Neuronal stem cell (in vitro differentiated cells): ENCODE measurements at places on chromosomes 7 and 10.

- H3K27me3 ChIP-seq, result no peaks in the 10 kb centered on the region
- no peaks in the 10 kb centered on the region for H3K36me3 ChIP-seq
- H3K27ac ChIP-seq, result no peak overlapping the region
- H3K4me3 ChIP-seq, result no peak overlapping the region
These were observed 60.3 kb upstream of the ABLIM1 start for GRCh38 chr10:114718374-114718773.

GRCh38 chr7:141874787-141875186, 33.5 kb upstream of the PRSS37 start:
- H3K27ac ChIP-seq, result no peak overlapping the region
- no peak overlapping the region for H3K4me3 ChIP-seq
- no peaks in the 10 kb centered on the region for H3K4me1 ChIP-seq
- H3K27me3 ChIP-seq, result no peaks in the 10 kb centered on the region
- H3K36me3 ChIP-seq, result no peaks in the 10 kb centered on the region

GRCh38 chr7:102823390-102824119, 74.8 kb downstream of the FAM185A start:
- H3K27ac ChIP-seq, result no peak overlapping the region
- H3K36me3 ChIP-seq, result peaks cover 3% of the 10 kb centered on the region
- peaks cover 3% of the 10 kb centered on the region for H3K4me1 ChIP-seq
- H3K4me3 ChIP-seq, result no peak overlapping the region
- H3K27me3 ChIP-seq, result no peaks in the 10 kb centered on the region
- DNase-seq, result no peak

GRCh38 chr10:122112625-122113160, 123.7 kb downstream of the TACC2 start:
- peak; percentile 70 for DNase-seq
- peaks cover 8% of the 10 kb centered on the region for H3K27me3 ChIP-seq
- peaks cover 14% of the 10 kb centered on the region for H3K4me1 ChIP-seq
- no peak overlapping the region for H3K27ac ChIP-seq
- no peaks in the 10 kb centered on the region for H3K36me3 ChIP-seq
- peak overlapping the region; percentile 85 for H3K4me3 ChIP-seq

GRCh38 chr10:6399231-6399741, 180.8 kb downstream of the PRKCQ start:
- H3K27ac ChIP-seq, result no peak overlapping the region
- H3K4me3 ChIP-seq, result no peak overlapping the region
- no peaks in the 10 kb centered on the region for H3K4me1 ChIP-seq
- no peak for DNase-seq
